ENCODE measurements at places on chromosomes 6 and 20.

GRCh38 chr6:6781172-6781872 is 192.8 kb downstream of the LY86 start:
- no peak for DNase-seq

DNA sequence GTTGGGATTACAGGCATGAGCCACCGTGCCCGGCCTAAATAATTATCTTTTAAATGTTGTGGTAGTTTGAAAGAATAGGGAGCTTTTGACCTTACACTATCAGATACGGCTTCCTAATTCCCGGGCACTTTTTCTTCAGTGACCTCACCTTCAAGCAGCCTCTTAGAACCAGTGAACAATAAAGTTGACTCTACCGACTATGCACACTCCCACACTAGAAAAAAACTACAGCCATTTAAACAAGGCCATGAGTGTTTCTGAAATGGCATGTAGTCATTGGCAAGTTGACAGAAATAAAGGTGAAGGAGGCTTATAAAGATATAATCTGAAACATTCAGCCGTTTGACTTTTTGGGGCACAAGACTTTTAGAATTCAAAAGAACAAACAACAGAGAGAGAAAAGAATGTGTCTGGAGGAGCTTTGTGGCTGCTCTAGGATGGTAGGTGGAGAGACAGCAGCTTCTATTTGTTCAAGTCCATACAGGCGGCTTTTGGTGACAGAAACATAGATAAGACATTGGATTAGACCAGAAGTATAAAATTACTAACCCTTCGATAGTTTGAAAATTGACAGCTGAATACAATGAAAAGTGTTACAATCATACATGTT is 75.2 kb downstream of the GJA1 start:
- DNase-seq, result no peak

DNA sequence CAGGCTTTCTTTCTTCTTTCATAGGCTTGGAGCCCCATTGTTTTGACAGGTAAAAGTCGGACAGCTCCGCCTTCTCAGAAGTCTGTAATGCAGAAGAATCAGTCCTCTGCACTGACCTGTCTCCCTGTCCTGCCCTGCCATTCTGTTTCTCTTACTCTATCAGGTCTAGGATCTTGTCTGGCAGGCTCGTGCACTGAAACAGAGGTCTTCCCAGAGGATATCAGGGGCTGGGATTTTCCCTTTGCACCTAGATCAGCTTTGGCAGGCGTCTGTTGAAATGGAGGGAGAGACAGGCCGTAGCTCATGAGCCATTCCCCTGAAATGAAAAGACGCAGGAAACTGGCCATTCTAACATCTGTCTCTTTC is 25.0 kb downstream of the KIF3B start:
- no peak for DNase-seq

DNA sequence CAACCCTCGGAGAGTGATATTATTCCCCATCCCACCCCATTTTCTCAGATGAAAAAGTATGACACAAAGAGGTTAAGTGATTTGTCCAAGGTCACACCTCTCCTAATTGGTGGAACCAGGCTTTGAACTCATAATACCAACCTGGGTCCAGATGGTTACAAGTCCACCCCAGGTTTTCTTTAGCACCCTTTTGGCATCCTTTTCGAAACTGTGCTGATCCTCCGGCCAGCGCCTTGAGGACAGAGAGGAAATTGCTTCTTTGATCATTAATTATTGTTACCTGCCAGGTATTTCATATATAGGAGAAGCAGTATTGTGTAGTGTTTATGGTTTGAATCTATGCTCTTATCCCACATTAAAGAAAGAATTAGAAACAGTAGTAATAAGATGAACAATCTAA is 29.3 kb upstream of the PDYN start:
- DNase-seq, result no peak

DNA sequence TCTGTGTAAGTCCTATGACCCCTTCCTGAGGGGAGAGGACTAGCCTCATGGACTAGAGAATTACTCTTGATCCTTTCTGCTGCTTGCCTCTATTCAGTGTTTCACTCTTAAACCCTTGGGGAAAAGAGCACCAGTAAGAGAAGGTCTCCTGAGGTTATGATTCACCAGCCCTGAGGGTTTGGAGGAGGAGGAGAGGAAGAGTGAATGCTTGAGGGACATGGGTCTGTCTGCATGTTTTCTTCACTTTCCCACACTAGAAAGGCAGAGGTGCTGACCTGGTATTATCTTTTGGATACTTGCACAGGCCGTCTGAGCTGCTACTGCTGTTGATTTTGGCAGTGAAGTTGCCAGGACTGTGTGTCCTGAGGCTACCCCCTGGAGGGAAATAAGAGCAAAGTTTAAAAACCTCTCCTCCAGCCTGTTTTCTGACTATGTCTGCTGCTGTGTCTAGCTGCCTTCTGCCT is 78.3 kb downstream of the CD109 start:
- no peak for DNase-seq

- no peak for DNase-seq
Observed at GRCh38 chr6:52420668-52421358, 671 bp downstream of the EFHC1 start.

GRCh38 chr6:101178748-101179147 is 214.8 kb upstream of the GRIK2 start:
- DNase-seq, result no peak

DNA sequence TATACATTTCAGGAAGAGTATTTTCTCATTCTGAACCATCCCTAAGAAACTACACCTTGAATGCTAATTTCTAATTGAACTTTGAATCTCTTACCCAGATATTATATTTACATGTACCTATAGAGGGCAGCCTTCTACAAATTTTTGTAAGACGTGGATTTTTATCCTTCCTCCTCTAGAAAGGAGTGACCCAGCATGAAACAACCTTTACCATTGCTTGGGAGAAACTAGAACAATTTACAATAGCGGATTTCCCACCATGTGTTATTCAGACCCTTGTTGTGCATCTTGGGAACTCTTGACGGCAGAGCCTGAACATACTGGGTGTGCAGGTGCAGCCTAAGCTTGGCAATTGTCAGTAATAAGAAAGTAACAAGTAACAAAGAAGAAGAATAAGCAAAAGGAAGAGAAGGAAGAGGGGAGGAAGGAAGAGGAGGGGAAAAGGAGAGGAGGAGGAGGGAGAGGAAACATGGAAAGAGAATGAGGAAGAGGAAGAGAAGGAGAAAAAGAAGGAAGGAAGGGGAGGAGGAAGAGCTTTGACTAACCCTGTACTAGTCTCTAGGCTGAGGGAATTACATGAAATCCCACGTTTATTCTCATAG is 10.8 kb upstream of the TAAR1 start:
- DNase-seq, result no peak

GRCh38 chr6:26175033-26175427 is 87.8 kb downstream of the HFE start:
- no peak for DNase-seq

- no peak for DNase-seq
Observed at GRCh38 chr20:25325997-25326396, 64.6 kb downstream of the ABHD12 start.

GRCh38 chr6:79719248-79719960 is 88.3 kb downstream of the SH3BGRL2 start:
- DNase-seq, result no peak

GRCh38 chr6:151481786-151482185 is 12.0 kb upstream of the CCDC170 start:
- no peak for DNase-seq

GRCh38 chr6:121670511-121670910 is 235.1 kb downstream of the GJA1 start:
- no peak for DNase-seq

GRCh38 chr6:290111-290922 is 2.0 kb upstream of the DUSP22 start:
- no peak for DNase-seq

DNA sequence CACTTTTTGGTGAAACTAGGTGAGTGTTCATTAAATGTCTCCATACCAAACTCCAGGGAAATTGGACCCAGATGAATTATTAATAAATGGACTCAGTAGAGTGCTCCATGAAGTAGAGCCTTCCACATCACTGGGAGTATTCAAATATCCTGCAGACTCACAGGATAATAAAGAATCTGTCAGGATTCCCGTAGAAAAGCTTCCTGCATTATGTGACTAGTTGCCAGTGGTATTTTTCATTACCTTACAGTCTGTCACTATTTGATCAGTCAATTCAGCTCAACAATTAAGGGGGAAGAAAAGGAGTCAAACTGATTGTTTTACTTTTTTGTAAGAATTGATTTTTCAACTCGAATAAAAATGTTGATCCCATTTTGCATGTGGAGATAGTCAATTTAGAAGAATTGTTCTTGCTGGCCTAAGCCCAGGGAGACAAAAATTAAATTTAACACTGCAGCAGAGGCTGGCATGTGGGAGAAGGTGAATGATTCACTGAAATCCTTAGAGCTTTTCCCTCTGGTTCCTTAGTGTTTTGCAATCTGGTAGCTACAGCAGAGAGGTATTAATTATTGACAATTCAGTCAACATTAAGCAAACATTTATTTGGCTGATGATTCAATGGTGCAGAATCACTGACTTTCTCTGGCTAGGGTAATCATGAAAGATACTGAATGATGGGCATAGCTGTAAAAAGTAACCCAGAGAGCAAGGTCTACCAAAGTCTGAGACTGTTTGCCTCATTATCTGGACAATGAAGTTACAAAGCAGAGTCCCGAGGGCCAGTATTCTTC is 442.4 kb downstream of the CD83 start:
- no peak for DNase-seq

DNA sequence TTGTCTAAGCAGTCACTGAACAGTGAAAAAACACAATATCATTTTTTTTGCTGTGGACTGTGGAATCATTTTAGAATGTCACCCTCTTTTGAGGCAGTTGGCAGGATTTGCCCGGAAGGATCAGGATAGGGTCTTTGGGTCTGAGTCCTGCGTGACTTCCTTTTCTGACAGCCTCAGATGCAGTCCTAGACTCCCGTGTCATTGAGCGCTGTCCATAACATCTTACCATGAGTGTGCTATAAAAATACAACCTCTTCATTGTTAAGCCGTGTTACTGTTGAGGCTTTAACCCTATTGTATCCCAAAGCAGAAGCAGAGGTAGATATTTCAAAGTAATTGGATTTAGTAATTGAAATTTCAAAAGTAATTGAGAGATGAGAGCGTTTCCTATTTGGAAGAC is 30.6 kb downstream of the ARID1B start:
- no peak for DNase-seq

GRCh38 chr6:7661364-7661763 is 64.5 kb upstream of the BMP6 start:
- DNase-seq, result no peak

DNA sequence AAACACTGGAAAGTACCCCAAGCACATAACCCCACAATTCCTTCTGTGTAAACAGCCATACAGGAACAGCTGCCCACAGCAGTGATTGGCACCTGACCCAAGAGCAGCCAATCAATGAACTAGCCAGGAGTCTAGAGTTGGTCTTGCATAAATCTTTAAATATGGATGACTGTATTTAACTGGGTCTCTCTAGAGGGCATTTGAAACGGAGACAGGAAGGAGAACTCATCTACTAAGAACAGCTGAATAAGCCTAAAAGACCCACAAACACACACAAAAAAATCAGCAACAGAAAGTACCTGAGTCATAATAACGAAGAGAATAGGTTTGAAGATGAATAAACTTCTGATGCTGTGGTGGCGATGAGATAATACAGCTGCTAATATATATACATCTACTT is 49.0 kb upstream of the ASF1A start:
- no peak for DNase-seq

DNA sequence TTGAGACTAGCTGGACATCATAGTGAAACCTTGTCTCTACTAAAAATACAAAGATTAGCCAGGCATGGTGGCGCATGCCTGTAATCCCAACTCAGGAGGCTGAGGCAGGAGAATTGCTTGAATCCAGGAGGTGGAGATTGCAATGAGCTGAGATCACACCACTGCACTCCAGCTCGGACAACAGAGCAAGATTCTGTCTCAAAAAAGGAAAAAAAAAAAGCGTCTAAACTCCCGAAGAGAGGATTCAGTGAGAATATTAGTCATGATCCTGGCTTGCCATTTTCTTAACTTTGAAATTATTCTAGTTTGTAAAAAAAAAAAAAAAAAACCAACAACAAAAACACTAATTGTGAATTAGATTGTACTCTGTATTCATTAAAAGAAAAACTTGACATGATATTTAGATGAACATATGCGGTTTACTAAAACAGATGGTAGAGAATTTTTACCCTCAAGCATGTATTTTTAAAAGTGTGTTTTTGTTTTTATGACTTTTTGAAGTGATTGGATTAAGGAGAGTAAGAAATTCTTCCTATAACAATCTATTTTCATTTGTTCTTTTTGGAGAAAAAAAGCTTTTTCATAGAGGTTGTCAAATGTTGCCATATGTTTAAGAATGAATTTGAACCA is 80.7 kb downstream of the UST start:
- no peak for DNase-seq

GRCh38 chr6:157713451-157714152 is 109.4 kb upstream of the SNX9 start:
- no peak for DNase-seq

DNA sequence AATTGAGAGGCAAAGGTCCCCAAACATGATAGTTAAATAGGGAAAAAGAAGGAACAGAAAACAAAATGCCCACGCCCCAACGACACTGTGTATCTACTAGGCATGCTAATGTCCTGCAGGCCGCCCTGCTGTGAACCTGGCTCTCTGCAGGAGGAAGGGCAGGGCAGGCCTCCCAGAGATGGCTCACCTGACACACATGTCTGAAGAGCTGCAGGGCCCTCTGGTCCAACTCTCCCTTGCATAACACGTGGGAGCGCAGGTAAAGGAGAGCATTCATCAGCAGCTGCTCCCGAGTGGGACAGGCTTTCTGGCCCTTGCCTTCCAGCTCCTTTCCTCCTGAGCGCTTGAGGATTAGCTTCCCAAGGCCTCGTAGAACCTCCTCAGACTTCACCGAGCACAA is 53.7 kb upstream of the LYRM2 start:
- DNase-seq, result no peak

GRCh38 chr20:18543932-18544331 is 23.3 kb upstream of the SMIM26 start:
- DNase-seq, result no peak

DNA sequence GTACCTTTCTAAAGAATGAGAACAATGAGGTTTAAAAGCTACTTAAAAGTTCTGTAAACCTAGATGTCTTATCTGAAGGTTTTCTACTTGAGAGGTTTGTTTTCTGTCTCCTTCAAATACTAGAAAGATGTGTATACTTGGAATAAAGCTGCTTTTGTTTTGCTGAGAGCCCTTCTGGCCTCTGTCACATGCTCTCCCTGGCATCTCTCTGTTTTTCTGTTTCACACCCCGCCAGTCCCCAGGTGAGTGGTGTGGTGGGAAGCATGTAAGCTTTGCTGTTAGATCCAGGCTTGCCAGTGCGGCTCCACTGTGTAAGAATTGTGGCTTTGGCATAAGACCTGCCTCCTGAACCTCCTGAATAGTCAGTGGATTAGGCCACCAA is 56.8 kb downstream of the SNX9 start:
- no peak for DNase-seq

GRCh38 chr6:43867246-43867645 is 97.2 kb downstream of the VEGFA start:
- DNase-seq, result no peak

GRCh38 chr20:4545526-4545925 is 176.2 kb upstream of the PRND start:
- DNase-seq, result no peak

- no peak for DNase-seq
Observed at GRCh38 chr6:144063744-144064401, 31.5 kb downstream of the SF3B5 start.

GRCh38 chr20:48395816-48396546 is 431.8 kb downstream of the PREX1 start:
- no peak for DNase-seq
